ENCODE measurements at places on chromosomes 13 and 19.
A peak's percentile ranks its signal among the peaks of the same experiment; 100 is the strongest.

- DNase-seq: no peak
Measured at GRCh38 chr13:109256866-109257760, 529.3 kb downstream of the IRS2 start.

- DNase-seq: no peak
Measured at GRCh38 chr19:6652805-6653094, 17.2 kb downstream of the TNFSF14 start.

DNA sequence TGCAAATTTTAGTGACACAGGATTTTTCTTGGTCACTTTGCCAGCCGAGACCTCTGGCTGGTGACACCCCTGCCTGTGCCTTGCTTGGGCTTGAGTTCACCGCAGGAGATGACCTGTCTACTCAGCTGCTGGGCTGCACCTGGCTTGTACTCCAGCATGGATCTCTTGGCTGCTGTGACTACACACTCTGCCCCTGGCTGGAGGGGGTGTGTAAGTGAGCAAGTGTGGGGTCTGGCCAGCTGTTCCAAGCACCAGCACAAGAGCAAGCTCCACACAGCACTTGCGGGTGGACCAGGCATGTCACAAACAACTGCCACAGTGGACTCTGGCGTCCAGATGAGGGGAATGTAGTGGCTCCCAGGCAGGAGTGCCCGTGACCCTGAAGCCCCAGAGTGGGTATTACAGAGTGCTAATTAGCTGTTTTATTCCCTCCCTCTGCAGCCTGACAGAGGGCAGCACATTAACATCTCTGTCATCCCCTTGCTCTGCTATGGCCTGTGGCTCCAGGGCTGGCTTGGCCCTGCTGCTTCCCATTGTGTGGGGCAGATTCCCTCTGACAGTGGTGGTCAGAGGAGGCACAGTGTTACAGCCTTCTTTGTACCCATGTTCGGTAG is 1387.2 kb downstream of the OLFM4 start:
- DNase-seq: no peak

- no peak for DNase-seq
Measured at GRCh38 chr19:54188215-54188871, 1.0 kb downstream of the MBOAT7 start.

DNA sequence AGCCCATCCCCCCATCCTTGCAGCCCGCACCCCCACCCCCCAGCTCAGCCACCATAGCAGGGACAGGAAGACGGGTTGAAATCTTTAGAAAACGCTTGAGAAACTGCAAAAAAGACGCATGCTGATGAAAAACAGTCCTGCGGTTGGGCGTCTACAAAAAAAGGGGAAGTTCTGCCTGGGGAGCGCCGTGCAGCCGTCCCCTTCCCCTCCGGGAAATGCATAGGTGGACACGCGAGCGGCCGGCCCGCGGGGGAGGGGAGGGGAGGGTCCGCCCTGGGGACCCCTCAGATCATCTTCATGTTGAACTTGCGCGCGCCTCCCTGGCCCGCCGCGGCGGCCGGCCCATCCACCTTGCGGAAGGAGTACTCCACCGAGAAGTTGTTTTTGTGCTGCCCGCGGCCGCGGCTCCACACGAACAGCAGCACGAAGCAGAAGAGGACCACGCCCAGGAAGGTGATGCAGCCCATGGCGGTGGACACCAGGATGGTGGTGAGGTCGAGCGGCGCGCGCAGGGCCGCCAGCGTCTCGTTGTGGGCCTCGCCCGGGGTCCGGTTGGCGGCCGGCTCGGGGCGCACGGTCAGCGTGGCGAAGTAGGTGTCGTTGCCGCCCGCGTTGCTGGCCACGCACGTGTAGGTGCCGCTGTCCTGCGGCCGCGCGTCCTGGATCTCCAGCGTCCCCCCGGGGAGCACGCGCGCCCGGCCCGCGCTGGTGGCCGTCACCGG is 7.9 kb upstream of the PEAK3 start:
- DNase-seq: no peak

DNA sequence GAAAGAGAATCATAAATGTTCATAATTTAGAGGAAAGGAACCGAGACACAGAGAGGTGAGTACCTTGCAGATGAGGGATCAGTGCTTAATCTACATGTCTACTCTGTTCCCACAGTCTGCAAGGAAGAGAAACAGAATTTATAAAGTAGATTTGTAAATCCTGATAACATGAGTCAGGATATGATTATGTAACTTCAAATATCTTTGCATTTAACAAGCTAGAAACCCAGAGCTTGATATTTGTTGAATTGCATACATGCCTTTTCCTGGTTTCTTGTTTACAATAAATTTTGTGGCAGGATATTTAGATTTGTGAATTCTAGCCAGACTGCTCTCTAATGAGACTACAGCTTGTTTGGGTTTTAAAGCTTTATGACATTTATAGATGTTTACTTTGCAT is 219.2 kb downstream of the ENOX1 start:
- no peak for DNase-seq

- DNase-seq: no peak
Measured at GRCh38 chr19:5585461-5586299, 17.9 kb upstream of the TINCR start.

DNA sequence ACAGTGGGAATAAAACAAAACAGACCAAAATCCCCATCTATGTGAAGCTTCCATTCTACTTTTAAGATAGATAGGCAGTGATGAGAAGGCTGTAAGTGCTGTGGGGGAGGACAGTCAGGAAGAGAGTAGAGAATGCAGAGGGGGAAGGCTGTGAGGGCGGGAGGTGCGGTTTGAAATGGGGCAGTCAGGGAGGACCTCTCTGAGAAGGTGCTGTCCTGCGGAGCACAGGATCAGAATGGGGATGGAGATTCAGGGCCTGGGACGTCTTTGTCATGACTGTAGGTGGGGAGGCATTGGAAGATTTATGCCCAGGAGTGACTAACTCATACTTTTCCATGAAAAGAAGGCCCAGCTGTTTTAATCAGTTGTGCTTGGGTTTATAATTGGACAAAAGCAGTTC is 3.9 kb upstream of the GPR183 start:
- no peak for DNase-seq

DNA sequence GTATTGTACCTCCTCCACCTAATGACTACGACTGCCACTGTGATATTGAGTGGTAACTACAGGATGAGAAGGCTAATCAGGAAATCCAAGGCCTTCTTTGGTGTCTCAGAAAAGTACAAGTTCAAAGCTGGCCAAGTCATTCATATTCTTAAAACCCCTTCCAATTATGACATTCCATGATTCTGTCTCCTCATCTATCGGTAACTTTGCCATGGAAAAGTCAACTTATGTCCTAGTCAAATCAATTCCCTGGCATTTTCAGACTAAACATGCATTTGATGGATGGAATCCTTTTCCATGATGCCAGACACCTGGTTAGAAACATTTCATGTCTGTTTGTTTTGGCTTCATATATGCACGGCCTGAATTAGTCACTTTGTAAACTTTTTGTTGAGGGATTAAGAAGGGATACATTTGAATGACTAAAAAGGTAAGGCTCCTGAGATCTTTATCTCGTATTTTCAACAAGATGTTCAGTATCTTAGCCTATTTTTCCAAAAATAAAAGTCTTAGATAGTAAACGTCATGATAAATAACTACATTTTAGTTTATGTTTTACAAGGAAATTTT is 186.5 kb downstream of the NHLRC3 start:
- no peak for DNase-seq

GRCh38 chr13:32001769-32002168 is 29.8 kb upstream of the FRY start:
- no peak for DNase-seq

DNA sequence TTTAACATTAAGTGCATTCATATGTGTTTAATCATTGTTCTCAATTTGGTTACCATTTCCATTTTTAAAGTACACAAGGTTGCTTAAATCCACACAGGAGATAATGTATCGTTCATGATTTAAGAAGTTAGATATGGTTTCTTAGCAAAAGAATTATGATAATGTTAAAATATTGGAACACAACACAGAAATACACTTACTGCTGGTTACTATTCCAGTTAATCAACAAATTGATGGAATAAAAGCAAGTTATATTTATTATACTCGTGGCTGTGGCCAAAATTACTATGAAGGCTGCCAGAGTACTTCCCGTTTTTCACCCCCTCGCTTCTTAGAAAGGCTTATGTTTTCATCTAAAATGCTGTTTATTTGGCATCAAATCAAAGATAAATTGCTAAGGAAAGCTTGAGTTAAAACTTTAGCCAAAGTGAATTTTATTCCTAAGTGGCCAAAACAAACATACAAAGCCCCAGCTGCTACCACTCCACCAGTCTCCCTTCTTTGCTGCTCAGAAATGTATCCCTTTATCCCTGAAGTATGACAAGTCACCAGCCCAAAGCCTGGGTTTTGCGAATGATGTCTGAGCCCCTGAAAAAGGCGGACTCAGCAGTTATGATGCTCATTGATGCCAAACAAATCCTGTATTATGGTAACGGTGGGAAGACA is 27.7 kb downstream of the LCP1 start:
- no peak for DNase-seq

- no peak for DNase-seq
Measured at GRCh38 chr19:15944401-15944800, 4.4 kb upstream of the OR10H4 start.

DNA sequence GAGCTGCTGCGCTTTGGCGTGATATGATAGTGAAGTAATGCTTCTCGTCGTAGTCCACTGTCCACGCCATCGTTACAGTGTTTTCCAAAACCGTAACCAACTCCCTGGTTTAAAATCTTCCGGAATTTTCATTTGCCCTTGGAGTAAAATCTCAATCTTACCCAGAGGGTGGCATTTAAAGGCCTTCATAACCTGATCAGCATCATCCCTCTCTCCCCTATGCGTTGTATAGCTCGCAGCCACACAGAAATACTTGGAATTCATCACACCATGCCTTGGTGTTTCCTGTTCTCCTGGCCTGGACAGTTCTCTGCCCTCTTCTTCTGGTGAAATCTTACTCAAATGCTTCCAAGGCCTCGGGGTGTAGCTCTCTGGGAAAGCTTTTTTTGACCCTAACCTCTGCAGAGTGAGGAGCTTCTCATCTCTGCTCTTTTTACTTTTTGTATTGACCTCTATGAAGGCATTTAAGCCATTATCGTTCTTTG is 839 bp downstream of the MPHOSPH8 start:
- no peak for DNase-seq

- no peak for DNase-seq
Measured at GRCh38 chr19:28535352-28535775, 677.6 kb downstream of the UQCRFS1 start.

GRCh38 chr19:54189145-54189734 is at the start of gene MBOAT7:
MBOAT7 (minus strand) TSS chr19:54189580; CDS start chr19:54188508, 1,072 bp downstream.
- DNase-seq: peak; percentile 91

DNA sequence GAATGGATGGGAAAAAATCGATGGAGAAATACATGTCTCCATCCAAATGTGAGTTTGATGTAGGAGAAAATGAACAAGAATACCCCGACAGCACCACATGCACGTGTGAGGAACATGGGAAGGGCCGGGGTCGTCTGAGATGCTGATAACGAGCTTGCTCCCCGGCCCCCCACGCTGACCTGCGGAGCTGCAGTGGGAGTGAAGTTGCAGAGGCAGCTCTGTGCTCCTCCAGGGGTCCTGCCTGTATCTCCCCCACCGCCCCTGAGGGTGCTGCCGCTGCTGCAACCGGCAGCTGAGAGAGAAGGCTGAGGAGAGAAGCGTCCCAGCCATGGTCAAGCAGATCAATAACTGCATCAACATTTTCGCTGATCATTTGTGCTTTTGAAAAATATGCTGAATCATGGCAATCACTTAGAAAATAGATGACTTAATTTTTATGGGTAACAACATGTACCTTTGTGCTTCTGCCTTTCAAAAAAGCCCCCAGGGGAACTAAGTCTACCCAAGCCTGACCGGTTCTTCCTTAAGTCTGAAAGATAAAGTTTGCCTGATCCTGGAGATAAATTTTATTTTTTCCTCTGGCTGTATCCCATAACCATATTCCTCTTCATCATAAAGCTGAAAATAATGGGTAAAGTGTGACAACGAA is 18.2 kb upstream of the NAXD start:
- DNase-seq: no peak

DNA sequence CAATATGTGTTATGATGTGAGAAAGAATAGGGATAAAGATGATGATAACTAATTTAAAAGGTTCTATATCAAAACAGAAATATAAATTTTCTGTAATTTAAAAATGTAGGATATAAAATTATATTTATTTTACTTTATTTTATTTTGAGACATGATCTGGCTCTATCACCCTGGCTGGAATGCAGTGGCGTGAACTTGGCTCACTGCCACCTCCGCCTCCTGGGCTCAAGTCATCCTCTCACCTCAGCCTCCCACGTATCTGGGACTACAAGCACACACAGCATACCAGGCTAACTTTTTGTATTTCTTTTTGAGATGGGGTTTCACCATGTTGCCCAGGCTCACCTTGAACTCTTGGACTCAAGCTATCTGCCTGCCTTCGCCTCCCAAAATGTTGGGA is 214.9 kb upstream of the SLITRK1 start:
- no peak for DNase-seq

- DNase-seq: peak; percentile 81
Measured at GRCh38 chr19:310141-310651, 19.0 kb upstream of the PLPP2 start.

GRCh38 chr19:32018014-32018413 is 327.4 kb upstream of the ZNF507 start:
- DNase-seq: no peak

DNA sequence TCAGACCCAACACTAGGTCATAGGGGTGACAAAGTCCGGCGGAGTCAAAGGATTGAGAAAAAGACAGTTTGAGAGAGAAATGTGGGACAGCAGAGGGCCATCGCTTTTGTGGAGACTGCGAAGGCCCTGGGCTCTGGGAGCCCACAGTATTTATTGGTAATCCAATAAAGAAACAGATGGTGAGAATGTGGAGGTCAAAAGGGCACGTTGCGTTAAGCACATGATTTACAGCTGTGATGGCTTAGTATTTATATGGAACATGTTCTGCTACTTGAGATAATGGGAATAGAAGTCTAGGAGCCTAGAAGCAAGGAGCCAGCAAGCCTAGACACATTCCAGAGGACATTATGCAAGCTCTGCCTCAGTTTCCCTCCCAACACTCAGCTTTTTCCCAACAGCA is 2521.1 kb downstream of the PCDH9 start:
- no peak for DNase-seq

DNA sequence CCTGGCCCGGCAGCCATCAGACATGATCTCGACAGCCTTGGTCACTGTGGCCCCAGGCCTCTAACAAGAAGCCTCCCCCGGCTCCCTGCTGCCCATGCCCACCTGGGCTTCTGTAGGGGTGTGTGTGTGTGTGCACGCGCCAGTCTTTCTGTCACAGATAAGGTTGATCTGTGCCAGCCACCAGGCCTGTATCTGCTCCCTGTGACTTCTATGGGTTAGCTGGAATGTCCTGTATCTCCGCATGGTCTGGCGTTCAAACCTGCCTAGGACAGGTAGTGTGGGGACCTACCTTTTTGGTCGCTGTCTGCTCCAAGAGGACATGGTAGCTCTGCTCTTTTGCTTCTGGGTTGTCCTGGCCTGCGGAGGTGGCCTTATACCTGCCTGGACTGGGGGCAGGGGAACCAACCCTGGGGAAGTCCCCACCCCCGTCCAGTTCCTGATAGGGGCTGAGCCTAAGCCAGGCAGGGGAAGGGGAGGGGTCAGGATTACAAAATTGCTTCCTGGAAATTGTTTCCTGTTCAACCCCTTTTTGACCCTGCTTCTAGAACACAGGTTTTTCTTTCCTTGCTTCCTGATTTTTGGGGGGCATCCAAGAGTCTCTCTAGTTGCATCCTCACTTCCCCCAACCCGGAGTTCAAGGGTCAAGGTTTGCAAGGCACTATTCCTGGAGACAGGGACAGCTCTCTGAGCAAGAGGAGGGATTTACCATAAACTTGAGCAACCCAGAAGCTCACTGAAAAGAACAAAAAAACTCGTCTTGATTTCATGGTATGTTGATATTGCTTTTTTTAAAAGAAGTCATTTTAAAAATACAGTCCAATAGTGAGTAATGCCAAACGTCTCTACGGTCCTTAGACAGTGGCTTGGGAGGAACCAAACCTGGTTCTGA is at the start of gene LRG1:
LRG1 (minus strand) TSS at position 344 of the 889 bp plus-strand sequence; CDS start at position 321, 23 bp downstream.
- DNase-seq: no peak

Measured in D341Med (cell line).